ENCODE measurements at places on chromosomes 13 and 19.

DNA sequence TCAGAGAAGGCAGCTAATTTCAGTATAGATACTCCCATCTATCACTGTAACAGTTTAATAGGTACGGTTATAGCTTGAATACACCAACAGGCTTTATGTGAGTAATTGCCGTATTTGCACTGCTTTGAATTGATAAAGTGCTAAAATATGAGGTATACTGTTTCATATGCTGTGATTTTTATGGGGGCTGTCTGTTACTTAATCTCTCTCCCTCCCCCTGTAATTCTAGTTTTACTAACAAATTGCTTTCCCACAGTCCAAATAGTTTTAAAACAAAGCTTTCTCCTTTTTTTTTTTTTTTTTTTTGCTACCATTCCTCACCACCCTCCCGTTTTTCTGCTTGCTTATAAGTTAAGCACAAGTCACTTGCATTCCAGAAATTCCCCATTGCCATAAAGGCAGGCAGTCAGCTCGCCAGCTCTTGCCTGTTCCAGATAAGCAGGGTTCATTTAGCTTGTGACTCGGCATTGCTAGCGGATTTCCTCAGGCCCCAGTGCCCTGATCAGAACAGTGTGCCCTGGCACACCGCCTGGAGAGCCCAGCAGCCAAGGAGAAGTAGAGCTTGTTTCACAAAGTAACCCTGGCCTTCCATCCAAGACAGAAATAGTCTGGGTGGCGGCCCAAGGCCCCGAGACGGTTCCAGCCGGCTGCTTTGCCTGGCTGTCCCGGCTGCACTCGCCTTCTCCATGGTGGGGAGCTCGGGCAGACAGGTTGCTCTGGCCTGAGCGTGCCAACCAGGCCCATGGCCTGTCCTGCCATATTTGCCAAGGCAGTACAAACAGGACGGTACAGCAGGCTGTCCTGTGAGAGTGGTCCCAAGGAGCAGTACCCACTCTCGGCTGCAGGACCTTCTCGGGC, 43.5 kb upstream of the NPAS1 start:
- DNase-seq: no peak

DNA sequence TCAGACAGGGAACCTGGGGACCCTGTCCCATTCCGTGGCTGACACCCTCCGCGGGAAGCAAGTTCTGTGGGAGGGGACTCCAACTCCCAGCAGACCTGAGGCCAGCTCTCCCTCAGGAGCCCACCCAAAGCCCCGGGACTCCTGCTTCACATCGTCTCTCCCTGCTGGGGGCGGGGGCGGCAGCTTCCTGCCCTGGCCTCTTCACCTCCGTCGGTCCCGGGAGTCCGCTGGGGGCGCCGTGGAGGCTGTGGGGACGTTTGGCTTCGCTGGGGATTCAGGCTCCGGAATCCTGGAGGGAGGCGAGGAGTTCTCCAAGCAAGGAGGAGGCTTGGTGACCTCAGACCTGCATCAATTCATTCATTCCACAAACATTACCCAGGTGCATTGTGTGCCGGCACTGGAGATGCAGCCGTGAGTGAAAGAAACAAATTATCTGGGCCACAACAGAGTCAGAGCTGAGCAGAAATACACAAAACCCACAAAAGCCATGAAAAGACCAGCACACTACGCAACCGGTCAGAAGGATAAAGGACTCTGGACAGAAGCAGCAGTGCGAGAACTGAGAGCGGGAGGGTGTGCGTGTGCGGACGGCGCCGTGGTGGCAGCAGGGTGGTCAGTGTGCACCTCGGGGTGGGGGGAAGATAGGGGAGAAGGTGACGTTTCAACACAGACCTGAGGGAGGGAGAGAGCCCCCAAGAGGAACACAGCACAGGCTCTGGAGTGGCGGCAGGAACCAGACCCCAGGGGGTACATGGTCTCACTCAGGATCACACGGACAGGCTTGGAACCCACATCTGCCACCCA, 19.0 kb downstream of the EPS8L1 start:
- DNase-seq: no peak

GRCh38 chr19:39318071-39318470, 2.6 kb downstream of the LRFN1 start:
- DNase-seq: no peak

GRCh38 chr13:19759669-19760068, 23.1 kb downstream of the PSPC1 start:
- DNase-seq: no peak

GRCh38 chr13:67369895-67370660, 139.9 kb upstream of the PCDH9 start:
- no peak for DNase-seq

DNA sequence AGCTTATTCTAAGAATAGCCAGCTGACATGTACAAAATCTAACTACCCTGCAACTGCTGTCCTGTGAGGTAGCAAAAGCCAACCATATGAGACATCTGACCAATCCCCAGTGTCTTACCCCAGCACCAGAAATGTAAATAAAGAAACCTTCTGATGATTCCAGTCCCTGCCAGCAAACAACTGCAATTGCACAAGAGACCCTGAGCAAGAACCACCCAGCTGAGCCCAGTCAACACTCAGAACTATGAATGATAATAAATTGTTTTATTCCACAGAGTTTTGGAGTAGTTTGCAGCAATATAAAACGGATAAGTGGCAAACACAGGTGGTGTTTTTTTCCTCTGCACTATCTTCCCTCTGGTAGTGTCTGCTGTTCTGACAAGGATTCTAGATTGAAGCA, 94.9 kb downstream of the ERCC5 start:
- no peak for DNase-seq

DNA sequence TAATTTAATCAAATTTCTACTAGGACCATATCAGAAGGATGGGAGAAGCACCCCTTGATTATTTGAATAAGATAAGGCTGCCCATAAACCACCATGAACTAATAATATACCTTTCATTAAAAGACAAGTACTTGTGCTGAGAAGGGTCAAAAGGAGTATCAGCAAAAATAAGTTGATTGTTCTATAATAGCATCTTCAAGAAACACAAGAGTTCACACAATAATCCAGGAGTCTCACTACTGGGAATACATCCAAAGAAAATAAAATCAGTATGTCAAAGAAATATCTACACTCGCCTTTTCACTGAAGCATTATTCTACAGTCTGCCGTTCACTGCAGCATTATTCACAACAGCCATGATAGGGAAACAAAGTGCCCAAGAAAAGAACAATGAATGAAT, 1310.1 kb upstream of the PCDH9 start:
- no peak for DNase-seq

DNA sequence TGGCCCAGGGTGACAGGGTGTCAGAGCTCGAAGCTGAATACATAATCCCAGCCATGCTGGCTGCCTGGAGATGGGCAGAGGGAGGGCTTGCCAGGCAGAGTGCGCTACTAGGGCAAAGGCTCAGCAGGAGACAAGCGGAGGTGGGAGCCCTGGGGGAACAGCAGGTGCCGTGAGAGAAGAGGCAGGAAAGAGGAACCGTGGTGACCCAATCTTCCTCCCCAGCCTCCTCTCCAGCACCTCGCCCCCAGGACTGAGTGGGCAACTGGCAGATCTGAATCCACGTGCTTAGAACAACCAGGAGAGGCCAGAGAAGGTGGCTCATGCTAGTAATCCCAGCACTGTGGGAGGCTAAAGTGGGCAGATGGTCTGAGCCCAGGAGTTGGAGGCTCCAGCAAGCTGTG, 11.0 kb upstream of the CCL25 start:
- no peak for DNase-seq

GRCh38 chr13:48038761-48039160, 1.2 kb downstream of the NUDT15 start:
- DNase-seq: peak; percentile 30

DNA sequence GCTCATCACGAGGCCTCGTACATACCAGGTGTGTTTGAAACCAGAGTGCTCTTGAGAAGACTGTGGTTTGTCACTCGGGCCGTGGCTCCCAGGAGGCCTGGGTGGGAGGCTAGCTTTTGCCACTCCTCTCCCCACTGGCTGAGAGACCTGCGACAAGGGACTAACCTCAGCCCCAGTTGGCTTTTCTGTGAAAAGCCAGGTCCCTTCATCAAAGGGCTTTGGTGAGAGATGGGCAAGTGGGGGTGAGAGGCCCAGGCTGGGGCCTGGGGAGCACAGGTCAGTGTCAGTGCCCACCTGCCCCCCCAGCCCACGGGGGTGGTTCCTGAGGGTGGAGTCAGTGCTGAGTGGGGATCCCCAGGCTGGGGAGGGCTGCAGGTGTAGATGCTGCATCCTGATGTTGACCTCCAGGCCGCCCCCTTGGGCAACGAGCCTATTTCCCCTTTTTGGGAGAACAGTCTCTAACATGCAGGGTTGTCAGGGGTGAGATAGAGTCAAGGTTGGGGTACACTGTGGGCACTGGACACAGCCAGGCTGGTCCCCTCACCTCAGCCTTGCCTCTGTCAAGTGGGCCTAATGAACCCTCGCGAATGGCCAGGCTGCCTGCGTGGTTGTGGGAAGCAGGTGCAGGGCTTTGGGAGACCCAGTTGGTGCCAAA, 661 bp downstream of the KCNJ14 start:
- no peak for DNase-seq

DNA sequence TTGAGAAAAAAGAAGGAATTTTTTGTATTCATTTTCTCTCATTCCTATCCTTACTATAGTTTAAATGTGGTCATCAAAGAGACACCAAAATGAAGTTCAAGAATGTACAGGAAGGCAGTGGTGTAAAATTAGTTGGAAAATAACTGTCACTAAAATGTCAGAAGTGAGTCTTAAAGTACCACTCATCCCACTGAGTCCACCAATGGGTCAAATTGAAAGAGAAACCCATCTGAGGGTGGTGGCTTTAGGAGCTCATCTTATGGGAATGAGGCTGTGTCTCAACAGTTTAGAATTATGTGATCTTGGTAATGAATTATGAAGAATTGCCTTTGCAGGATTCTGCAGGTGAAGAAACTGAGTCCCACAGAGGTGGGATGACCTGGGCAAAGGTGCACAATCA, 403.5 kb downstream of the FGF9 start:
- no peak for DNase-seq

GRCh38 chr13:97100821-97101220, 106.5 kb upstream of the OXGR1 start:
- no peak for DNase-seq

DNA sequence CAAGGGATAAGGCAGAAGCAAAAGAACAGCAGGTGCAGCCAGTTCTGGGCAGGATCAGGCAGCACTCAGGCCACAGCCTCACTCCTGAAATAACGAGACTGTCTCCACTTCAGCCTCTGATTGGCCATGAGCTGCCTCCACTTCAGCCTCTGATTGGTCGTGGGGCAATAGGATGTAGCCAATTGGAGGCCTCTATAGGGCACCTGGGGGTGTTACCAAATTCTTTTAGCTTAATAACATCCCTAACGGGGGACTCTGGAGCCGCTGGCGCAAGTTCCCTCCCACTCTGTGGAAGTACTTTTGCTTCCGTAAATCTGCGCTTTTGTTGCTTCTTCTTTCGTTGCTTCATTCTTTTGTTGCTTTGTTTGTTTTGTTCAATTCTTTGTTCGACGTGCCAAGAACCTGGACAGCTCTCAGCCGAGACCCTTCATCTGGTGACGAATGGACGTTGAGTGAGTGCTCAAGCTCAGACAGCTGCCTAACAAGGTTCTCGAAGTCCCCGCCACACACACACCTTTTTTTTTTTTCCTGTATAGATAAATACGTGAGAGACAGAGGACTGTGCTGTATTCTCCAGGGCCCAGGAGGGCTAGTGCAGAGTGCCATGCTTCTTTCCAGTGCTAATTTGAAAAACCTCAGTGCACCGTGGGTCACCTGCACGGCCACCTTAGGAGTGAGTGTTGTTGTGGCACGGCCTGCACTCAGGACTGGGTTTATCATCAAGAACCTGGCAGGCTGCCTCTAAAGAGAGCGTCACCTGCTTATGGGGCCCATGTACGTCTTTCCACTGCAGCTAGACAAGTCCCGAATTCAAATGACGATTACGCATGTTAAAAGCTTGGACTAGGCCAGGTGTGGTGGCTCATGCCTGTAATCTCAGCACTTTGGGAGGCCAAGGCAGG, 32.0 kb upstream of the TUBGCP3 start:
- DNase-seq: no peak

DNA sequence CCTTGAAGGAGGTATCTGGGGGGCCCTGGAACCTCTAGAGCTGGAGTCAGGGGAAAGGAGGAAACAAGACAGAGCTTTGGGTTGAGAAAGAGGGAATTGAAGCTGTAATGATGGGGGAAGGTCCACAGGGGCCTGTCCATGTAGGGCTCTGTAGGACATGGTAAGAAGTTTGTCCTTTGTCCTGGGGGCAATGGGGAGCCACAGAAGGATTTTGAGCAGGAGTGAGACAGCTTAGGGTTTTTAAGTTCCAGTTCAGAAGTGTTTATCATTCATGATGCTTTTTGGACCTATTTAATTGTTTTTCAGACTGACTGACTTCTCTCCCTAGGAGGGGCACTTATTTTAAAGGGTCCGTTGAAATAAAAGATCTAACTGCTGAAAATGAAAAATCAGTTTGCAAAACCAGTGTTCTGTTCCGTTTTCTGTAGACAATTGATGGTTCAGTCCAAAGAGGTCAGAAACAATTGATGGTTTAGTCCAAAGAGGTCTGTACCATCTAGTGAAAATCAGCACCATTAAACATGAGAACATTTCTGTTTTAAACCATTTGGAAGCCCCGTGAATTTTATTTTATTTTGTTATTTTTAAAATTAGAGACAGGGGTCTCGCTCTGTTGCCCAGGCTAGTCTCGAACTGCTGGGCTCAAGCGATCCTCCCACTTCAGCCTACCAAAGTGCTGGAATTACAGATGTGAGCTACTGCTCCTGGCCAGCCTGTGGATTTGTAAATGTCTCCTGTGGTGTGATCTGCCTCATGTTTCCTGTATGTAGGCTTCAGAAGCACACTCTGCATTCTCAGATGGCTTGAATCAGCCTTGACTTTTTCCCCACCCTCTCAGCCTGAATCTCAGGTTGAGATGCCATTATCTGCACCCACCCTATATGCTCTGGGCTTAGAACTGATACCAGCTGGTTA, 8.4 kb downstream of the PLD3 start:
- DNase-seq: no peak

- DNase-seq: peak; percentile 45
These were observed 3.6 kb upstream of the KCNN4 start for GRCh38 chr19:43784241-43784980.

DNA sequence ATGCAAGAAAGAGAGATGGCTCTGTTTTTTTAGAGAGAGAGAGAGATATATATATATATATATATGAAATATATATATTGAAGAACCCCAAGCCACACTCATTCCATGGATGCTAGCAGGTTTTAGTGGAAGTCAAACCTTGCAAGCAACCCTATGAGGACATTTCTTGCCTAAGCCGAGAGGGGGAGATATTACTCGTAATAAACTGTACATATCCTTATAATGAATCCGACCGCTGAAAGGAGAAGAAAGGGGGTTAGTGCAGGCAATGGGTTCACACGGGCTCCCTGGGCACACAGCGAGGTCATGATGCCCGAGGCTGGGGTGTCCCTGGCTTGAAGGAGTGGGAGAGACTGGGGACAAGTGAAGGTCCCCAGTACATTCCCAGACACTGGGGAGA, 78.3 kb downstream of the IER2 start:
- no peak for DNase-seq
